ENCODE measurements at places on chromosomes 4 and X.

GRCh38 chr4:30725562-30725961 lies 5.4 kb downstream of the PCDH7 start:
- no peak for DNase-seq

DNA sequence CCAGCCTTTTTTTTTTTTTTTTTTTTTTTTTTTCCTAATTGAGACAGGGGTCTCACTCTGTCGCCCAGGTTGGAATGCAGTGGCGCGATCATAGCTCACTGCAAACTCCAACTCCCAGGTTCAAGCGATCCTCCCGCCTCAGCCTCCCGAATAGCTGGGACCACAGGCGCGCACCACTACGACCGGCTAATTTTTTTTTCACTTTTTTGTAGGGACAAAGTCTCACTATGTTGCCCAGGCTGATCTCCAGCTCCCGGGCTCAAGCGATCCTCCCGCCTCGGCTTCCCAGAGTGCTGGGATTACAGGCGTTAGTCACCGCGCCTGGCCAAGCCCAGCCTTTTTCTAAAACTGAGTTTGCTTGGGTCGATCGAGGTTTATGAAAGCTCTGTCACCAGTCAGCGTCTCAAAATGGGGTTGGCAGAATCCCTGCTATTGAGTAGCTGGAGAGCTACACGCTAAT lies 1.3 kb upstream of the OTUD5 start:
- DNase-seq, result no peak

DNA sequence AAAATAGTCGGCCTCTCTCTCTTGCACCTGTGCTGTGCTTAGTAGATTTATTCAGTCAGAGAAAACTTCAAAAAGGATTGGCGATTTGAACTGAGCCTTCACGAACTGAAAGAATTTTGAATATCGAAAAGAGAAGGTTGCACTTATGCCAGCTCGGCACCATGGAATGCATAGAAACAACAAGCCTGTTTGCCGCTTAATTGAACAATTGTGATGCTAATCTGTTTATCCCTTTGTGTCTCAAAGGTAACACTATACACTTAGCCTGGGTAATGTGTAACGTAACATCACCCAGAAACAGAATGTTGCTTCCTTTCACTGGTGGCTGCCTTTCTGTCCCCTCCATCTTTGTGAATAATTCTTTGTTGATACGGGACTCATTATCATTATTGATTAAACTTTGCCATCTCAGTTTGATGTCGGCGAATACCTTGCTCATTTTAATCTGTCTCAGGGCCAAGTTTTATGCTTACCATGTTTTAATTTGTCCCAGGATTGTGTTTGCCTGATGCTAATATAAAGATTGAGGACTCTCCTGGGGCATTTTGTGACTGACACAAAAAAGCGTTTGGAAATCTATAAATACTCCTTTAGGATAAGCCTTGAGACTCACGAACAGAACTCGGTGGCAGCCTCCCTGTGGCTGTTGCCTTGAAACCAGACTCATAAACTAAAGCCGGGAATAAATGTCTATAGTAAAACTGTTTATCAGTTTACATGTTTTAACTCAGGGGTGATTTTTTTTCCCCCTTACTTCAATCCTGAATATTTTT lies 400.5 kb downstream of the RAPGEF2 start:
- no peak for DNase-seq

- no peak for DNase-seq
Measured at GRCh38 chr4:67928546-67928945, 34.7 kb downstream of the TMPRSS11A start.

DNA sequence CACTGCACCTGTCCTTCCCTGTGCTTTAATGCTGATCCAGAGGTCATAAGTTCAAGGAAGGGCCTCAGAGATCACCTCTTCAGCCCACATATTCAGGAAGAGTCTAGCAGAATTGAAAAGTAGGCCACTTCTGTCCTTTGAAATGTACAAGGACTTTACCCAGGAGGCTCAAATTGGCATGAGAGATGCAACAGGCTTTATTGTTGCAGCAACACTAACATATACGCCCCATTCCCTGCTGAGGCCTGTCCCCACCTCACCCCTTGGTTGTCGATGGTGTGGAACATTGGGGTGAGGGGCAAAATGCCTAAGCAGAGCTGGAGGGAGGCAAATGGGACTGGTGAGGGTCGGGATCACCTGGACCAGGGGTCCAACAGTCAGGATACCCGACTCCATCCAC lies 2.8 kb downstream of the PRAF2 start:
- DNase-seq, result no peak

DNA sequence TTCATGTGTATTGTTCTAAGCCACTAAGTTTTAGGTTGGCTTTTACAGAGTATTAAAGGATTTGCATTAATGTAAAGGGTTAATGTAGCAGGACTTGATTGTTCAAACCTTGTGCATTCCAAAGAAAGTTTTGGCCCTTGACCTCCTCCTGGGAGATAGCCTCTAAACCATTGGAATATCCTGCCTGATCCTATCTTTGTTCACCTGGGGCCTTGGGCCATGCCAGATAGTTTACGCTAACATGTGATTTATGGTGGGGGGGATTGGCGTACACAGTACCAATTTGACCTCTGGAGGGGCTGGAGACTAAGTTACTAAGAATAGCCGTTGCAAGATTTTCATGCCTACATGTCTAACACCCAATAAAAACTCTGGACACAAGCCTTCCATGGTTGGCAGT lies 1002.7 kb upstream of the PABPC4L start:
- no peak for DNase-seq

- no peak for DNase-seq
Measured at GRCh38 chrX:78532363-78532762, 126.8 kb downstream of the RTL3 start.

- DNase-seq, result no peak
Measured at GRCh38 chr4:188221090-188221489, 81.8 kb downstream of the TRIML1 start.

GRCh38 chrX:151902813-151903591 lies 9.7 kb upstream of the MAGEA4 start:
- DNase-seq, result no peak

GRCh38 chrX:132016628-132017430 lies 6.3 kb upstream of the STK26 start:
- DNase-seq, result no peak

DNA sequence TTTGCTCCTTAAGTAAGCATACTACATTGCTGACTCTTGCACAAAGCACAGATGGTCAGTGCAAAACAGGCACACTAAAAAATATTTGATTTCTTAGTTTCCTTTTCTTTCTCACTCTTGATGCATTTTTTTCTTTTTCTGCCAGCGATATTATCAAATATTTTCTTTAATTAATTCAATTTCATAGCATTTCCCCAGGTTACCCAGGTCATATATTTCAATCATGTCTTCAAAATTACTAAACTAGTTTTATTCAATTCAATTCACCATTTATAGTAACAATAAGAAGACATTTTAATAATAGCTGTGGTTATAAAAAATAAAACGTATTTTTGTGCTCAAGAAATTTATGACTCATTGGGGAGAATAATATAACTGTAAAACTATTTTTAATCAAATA lies 421.2 kb downstream of the GASK1B start:
- no peak for DNase-seq

DNA sequence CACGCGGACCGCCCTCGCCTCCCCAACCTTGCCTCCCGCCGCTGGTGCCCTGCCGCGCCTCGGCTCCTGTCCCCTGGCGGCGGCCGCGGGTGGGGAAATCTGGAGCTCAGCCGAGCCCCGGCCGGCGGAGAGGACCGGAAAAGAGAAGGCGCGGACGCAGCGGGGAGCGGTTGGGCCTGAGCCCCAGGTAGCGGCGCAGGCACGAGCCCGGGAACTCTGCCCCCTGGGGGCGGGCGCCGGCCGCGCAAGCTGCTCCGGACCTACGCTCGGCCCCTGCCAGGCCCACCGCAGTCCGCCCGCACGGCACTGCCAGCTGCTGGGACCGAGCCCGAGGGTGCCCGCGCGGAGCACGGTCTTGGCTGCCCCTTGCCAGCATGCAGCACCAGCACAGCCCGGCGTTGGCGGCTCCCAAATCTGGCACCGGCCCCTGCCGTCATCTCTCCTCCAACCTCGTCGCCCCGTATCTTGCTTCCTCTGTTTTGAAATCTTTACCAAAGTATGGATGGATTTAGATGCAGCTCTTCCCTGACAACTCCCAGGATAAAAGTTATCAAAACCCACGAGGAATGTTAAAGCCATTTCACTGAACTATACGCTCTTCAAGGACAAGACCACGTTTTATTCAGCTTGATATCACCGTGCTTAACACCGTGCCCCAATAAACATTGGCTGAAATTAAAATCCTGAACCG lies at the start of gene PRSS12:
Gene PRSS12, minus strand, starts transcription at position 161 of the 691 bp plus-strand sequence. CDS start 283 bp downstream, outside the sequence.
- no peak for DNase-seq

DNA sequence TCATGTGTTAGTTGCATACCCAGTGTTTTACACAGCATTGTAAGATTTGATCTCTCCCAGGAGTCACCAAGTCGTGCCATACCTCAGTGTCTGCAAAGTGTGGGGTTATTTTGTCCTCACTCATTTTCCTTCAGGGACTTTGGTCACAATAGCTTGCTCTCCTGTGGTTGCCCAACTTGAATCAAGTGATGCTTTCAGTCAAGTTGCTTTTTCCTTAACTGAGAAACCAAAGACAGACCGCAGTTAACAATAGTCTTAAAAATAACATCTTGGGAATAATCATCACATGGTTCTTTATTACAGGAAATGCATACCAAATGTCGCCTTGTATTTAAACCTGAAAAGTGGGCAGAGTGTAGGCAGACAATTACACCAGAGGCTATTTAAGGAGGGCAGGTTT lies 44.5 kb upstream of the NDP start:
- no peak for DNase-seq
